Stimulated activated CD4-positive, alpha-beta T cell treated with anti-CD3 and anti-CD28 coated beads, TNF-alpha, amount 100 ng/mL, for 24 hours (primary cell): ENCODE measurements at places on chromosomes 5 and 9.

DNA sequence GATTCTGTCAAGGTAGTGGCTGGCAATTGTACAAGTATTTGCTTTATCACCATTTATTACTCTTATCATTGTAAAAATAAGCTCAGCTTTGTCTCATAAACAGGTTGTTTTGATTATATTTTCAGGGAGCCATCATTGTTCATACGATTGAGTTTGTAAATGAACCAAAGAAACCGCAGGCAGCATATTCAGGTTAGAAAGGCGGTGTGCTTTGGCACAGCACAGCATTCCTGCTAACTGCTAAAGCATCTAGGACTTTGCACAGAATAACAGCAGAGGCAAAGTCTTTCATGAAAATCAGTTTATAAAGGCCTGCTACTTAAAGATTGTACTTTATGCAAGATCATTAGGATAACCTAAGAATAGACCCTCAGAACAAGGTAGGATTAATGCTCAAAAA, 281.5 kb upstream of the SLC24A2 start:
- DNase-seq: no peak

GRCh38 chr5:15715967-15716366, 216.0 kb downstream of the FBXL7 start:
- no peak for DNase-seq

GRCh38 chr5:1649554-1649953, 125.8 kb upstream of the LPCAT1 start:
- no peak for DNase-seq

- no peak for DNase-seq
Measured at GRCh38 chr9:103942200-103942599, 151.9 kb upstream of the SMC2 start.

- DNase-seq: no peak
Measured at GRCh38 chr9:133634081-133634691, 2.0 kb upstream of the DBH start.

DNA sequence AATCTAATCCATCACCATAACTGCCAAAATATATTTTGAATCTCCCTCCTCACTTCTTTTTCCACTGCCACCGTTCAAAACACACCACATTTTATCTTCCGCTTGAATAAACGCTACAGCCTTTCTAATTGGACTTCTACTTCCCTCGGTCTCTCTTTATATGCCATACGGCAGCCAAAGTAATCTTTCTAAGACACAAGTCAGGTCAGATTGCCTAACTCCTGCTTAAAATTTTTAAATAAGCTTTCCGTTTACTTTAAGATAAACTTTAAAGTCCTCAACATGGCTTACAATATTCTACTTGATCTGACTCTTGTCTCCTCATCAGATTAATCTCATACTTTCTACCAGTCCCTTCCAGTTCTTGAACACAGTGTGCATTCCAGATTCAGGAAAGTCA, 9.7 kb downstream of the AFF4 start:
- DNase-seq: no peak

DNA sequence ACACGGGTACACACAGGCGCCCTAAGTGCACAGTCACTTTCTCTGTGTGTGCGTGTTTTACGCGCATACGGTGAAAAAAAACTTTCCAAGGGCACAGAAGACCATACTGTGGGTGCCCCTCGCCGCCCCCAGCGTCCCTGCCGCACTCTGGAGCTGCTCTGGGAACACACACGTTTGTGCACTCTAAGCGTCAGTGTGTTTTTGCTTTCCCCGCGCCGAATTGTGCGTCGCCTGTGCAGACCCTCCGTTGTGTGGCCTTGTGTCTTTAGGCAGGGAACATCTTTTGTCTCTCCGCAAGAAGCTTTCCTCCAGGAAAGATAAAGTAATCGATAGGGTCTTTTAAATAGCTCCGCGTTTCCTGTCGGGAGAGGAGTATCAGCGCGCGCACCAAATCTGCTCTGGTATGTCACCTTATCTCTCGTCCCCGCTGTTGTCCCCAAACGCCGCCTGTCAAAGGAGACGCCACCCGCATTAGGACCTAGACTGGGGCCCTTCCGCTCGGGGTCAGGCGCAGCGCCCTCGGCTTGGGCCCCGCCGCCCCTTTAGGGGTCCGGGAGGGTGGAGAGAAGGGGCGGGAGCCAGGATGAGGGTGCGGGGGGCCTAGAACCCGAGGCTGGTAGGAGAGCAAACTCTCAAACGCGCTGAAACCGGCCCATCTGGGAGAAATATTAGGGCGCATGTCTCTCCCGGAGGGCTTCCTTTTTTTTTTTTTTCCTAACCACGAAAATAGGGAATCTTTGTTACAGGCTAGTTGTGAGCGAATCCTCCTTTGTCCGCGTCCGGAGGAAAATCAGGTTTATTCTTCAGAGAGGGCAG, 10.5 kb upstream of the NKX2-5 start:
- DNase-seq: no peak

- no peak for DNase-seq
Measured at GRCh38 chr9:86697213-86697612, 250.1 kb downstream of the GAS1 start.

DNA sequence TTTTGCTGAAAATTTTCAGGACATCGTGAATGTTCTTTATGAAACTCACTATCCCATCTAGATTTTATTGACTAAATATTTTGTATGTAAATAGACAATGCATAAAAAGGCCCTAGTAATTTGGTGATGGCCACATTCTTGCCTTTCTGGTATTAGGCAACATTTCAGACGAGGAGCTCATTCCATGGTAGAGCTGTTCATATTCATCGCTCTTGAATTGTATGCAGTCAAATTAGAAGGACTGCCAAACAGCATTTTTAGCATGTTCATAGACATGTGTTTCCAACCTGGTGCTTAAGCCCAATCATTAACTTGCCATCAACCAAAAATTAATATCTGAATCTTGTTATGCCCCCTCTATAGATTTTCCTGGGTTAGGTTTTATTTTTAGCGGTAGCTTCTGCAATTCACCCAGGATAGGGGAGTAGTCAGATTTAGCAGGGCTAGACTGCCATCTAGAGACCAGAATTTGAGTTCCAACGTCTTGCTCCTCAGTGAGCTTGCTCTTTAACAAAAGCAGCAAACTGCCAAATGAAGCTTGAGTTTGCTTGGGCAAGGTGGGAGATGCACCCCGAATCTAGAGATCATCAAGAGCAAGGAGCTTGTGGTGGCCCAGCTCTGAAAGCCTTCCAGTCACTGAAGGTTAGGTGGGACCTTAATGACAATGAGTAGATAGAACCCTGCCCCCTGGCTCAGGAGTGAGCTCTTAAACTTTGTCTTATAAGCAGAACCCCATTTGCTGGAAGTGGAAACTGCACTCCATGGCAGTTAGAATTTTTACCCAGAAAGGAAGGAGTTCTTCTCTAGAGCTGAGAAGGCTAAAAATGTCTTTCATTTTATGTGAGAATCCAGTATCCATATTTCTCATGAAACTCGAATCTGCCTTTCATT, 456.2 kb downstream of the RASEF start:
- no peak for DNase-seq

- DNase-seq: no peak
Measured at GRCh38 chr5:159240301-159240870, 22.7 kb upstream of the UBLCP1 start.

DNA sequence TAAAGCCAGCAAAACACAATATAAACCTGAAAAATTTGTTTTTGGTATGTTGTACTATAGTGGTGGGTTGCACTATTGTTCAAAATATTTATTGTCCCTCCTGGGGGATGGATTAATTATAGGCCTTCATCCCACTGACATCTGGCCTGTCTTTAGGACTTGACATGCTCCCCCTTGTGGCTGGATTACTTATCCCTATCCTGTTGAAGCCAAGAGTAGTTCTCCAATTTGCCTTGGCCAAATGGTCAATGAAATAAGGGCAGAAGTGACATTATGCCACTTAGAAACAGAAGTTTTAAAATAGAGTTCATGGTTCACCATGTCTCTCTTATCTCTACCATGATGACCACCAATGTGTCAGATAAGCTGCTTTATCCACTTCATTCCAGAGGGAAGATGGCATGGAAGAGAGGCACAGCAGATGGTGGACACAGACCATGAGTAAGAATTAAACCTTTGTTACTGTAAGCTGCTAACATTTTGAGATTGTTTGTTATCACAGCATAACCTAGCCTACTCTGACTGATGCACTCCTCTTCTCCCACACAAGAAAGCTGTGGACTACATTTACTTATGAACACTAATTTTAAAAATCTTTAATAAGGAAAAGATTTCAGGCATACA, 29.2 kb upstream of the ARHGEF28 start:
- DNase-seq: no peak

DNA sequence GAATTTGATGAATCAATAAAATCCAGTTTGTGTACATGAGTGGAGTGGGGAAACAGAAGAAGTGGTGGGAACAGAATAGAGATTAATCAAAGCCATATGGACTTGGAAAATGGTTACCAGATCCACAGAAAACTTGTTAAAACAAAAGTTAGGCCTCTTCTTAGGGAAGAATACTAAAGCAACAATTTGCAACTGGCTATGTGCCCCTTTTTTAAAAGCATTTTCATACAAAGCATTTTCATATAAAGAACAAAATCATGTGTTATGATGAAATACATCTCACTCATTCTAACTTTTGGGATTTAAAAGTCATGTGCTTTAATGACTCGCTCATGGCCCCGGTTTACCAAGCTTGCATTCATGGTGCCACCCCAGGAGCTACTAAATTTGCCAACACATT, 276.9 kb downstream of the EFNA5 start:
- no peak for DNase-seq

DNA sequence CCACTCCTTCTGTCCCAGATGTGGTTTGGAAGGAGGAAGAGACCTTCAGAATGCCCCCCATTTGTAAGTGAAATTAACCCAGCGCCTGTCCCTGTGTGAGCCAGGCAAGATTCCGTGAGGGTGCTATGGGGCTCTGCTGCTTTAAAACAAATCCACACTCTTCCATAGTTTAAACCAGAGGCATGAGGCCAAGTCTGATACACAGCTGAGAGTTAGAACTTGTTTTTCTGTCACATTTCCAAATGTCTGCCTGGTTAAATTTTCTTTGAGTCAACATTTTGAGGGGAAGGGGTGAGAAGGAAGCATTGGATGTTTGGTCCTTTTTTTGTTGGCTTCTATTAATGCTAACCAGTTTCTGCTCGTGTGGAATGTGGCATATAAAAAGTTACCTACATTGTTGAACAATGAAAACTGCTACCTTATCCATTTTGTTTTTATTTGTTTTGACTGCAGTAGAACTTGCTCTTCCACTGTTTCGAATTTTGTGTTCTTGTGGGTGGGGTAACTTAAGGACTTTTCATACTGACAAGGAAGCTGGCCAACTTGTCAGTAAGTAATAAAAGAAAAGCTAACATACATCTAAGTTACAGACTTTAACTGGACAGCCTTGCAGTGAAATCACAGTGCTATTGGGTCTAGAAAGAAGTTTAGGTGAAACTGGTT, 12.9 kb downstream of the RGMB start:
- DNase-seq: no peak

DNA sequence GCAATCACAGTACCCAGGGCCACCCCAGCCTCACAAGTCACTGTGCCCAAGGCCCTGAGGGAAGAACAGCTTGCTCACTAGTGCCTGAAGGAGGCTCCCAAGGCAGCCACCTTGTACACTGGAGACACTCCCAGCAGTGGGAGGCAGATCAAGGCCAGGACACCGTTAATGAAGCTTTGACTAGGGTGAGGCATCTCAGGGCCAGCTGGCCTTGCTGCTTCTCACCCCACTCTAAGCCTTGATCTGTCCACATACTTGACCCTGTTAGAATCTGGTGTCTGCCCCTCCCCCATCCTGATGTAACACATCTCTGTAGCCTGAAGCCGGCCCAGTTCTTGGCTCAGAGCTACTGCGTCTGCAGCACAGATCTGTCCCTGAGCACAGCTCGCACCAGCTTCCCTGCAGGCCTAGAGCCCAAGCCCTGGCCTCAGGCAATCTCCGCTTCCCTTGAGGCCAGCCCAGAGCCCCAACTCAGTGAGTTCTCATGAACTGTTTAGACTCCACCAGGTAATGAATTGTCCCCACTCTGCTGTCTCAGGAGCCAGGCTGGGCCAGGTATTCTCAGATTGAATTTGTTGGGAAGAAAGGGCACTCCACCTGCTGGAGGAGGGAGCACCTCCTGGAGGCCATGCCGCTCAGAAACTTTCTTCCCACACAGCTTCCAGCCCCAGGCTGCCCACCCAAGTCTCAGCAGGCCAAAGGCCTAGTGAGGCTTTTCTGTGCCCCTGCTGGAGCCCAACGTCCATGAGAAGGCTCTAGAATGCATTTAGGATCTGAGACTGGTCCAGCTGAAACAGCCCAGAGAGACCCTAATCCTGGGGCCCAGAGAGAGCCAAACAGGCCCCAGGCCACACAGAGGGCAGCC, 13.4 kb upstream of the JADE2 start:
- no peak for DNase-seq

DNA sequence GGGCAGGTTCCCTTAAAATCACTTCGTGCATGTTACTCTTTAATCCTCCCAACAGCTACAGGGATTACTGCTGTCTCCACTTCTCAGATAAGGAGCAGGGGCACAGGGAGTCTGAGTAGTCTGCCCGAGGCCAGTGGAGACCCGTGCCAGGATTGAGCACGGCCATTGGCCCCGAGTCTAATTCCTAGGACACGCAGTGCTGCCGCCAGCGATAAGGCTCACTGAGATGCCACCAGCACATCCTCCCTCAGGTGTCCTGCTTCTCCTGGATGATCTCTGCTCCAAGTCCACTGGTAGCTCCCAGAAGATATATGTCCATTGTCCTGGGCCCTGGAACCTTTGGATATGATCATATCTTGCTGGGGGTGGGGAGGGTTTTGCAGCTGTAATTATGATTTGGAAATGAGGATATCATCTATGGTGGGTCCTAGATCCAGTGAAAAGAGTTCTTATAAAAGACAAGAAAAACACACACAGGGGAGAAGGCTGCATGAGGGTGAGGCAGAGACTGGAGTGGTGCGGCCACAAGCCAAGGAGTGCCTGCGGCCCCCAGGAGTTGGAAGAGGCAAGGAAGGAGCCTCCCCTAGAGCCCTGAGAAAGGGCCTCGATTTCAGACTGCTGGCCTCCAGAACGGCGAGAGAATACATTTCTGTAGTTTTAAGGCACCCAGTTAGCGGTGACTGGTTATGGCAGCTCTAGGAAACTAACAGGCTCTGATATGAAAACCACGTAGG, 19.4 kb upstream of the MED10 start:
- no peak for DNase-seq

DNA sequence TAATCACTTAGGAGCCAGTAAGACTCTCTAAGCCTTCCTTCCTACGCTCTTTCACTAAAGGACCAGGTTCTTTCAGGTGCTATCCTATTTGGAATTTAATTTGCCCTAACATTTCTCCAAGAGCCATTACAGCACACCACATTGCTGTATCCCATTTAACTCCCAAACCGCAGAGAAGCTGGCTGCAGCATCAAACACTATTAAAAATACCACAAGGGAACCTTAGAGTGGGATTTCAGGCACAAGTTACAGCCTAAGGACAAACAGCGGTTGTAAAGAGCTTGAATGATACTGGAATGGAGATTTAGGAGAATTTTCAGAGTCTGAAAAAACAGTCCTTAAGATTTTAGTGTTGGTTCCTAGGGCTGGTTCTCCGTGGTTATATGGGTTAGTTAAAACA, 566.4 kb downstream of the RAB3C start:
- no peak for DNase-seq

GRCh38 chr5:137660349-137660817, 75.5 kb downstream of the KLHL3 start:
- peak; percentile 45 for DNase-seq
